Stimulated activated CD8-positive, alpha-beta memory T cell treated with anti-CD3 and anti-CD28 coated beads, Interleukin-4, amount 100 ng/mL, for 48 hours (primary cell): ENCODE measurements at places on chromosomes 4 and X.

DNA sequence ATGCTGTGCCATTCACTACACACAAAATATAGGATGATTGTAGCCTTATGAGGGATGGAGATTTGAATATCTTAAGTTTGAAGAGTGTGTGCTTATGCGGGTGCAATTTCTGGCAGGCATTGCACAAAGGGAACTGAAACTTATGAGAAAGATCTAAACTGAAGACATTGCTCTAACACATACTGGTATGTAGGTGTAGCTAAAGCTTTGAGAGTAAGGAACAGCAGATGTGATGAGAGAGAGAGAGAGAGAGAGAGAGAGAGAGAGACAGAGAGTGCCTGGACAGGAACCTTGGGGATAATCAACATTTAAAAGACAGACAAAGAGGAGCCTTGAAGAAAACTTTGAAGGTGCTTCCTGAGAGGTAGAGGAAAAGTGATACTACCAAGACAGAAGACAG lies 379.7 kb downstream of the SPRY1 start:
- DNase-seq: no peak

DNA sequence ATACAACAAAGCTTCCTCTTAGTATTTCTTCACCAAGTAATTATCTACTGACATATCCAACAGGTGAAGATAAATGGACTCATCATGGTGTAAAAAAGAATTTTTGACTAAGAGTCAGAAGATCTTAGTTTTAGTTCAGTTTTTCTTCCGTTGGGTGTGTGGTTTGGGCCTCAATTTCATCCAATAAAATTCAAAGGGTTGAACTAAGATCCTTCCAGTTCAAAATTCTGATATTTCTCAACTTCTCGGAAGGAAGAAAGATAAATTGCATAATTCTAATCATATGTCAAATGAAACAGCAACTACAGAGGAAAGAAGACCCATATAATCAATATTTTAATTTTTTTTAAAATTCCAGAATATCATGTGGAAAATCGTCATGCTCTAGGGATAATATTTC lies 192.7 kb downstream of the SPRY1 start:
- no peak for DNase-seq

GRCh38 chrX:152259150-152259549 lies 120.8 kb upstream of the MAGEA10 start:
- DNase-seq: no peak

GRCh38 chrX:39631276-39632229 lies 466.2 kb downstream of the BCOR start:
- DNase-seq: no peak

DNA sequence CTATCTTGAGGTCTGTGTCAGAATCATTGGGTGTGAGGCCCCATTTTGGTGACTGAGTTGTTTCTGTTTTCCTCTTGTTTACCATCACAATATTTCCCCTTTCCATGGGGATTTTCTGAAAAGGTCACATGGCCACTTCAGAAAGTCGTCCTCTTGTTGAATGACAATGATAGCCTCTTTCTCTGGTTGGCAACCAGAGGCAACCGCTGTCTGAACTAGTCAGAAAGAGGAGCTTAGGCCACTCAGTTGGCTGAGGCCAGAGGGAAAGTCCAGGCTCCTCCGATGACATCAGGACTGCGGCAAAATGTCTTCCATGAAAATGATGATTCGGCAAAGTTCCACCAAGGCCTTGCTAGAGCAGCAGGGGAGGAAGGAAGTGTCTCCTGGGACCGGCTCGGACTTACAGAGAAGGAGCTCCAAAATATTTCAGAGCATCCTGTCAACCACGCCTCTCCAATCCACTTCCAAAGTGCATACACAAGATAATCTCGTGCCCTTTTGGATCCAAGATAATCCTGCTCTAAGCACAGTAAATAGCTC lies 19.1 kb upstream of the RBM47 start:
- DNase-seq: no peak

GRCh38 chrX:13816643-13817627 lies at the start of gene GPM6B:
Gene GPM6B (minus strand): TSS chrX:13817093. CDS start chrX:13816904, 189 bp downstream.
- DNase-seq: no peak

GRCh38 chr4:16212138-16212782 lies 14.0 kb downstream of the TAPT1 start:
- DNase-seq: no peak

- no peak for DNase-seq
These were observed 14.3 kb downstream of the SGMS2 start for GRCh38 chr4:107838861-107839565.

DNA sequence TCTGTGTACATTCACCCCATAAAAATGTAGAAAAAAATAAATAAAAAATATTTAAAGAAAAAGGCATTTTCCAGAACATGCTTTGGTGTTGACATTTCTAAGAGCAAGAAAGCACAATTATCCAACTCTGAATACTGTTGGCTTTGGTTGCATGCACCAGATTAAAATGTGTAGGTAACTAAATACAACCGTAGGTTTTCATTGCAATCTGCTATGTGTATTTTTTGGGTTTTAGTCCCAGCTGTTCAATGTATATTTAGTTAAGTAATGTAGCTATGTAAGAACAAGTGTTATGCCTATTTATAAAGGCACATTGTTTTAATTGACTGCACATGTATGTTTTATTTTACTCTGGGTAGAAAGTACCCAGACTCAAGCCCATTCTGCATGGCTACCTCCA lies 108.1 kb upstream of the PAQR3 start:
- no peak for DNase-seq

DNA sequence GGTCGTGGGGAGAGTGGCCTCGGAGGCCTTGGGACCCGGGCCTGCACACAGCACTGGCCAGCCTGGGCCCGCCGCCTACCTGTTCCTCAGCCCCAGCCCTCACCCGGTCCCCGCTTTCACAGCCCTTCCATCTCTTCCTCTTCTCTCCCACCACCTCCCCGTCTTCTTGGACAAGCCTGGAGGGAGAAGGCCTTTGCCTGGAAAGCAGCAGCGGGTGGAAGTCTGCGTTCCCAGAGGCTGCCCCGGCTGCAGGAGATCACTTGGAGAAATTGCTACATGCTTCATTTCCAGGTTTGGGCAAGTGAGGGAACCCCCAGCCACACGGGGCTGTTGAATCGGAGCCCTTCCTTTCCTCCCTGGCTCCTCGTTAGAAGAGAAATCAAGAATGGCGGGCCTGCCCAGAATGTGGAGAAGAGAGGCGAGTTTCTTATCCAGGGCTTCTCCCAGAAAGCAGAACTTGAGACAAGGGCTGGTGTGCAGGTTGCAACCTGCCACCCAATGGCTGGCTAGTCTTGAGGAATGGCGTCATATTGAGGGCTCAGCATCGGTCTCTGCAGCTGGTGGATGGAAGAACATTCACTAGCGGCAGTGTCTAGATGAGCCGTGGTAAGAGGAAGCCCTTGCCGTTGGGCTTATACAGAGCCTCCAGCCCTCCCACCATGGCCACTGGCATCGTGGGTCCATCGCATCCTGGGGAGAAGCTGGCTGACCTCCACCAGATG lies 1.2 kb upstream of the PDZD4 start:
- no peak for DNase-seq

DNA sequence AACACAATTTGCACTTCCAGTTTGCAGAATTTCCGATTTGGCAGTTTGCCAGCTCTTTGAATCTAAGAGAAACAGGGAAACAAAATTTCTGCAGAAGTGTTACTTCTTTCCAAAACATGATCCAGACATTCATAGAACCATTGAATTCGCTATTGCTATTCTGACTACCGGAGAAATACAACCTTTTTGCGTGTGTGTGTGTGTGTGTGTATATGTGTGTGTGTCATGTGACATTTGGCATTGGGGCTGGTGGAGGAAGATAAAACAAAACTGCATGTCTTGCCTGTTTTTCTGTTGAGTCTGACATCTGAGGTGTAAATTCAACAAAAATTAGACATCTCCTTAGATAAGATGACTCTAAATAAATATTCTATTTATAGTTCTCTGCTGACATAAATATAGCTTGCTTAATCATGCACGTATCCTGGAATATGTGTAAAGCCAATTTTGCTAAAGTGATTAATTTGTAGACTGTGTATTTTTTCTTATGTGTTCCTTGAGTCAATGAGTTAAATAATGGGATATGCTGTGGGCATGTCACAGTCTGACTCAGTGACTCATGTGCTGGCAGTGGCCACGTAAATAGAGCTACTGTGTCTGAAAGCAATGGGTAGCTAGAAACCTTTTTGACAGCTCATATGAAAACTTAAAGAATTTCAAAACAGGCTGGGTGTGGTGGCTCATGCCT lies 98.9 kb downstream of the HPGD start:
- no peak for DNase-seq

DNA sequence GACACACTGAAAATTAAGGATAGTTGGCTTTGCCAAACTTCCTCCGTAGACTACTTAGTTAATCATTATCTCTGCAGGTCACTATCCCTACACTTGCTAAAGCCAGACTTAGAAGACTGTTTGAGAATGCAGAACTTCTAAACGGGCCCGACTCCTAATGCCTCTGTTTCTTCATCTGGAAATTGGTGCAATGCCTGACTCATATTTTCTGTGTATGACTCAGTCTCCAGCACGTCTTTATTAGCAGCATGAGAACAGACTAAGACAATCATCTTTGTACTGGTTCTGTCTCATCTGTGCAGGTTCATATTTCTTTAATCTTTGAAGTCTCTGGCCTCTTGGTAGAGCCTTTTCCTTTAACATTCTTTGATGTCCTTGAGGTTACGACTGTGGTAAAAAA lies 411.9 kb upstream of the ACTRT1 start:
- DNase-seq: no peak

DNA sequence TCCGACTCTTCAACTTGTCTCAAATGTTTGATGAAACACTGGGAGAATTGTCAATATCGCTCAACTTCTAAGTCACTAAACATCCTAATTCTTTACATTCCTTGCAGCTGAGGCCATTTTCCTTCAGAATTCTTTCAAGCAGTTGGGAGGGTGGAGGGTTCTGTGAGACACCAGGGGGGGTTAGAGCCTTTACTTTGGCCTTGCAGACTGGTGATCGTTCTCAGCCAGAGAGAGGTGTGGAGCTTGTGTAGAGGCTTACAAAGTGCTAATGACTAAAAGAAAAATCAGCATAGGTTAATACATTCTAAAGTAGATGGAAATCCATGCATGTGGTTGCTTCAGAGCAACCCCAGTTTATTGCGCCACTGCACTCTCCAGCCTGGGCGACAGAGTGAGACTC lies 21.3 kb upstream of the SOX3 start:
- no peak for DNase-seq

DNA sequence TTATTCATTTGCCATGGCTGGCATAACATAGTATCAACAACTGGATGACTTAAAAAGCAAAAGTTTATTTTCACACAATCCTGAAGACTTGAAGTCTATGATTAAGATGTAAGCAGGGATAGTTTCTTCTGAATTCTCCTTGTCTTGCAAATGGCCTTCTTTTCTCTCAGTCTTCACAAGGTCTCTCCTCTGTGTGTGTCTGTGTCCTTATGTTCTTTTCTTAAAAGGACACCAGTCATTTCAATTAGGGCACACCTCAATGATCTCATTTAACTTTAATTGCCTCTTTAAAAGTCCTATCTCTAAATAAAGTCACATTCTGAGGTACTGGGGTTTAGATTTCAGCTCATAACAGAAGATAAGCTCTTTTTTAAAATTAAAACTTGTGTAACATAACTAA lies 399.7 kb downstream of the PABPC4L start:
- DNase-seq: no peak

DNA sequence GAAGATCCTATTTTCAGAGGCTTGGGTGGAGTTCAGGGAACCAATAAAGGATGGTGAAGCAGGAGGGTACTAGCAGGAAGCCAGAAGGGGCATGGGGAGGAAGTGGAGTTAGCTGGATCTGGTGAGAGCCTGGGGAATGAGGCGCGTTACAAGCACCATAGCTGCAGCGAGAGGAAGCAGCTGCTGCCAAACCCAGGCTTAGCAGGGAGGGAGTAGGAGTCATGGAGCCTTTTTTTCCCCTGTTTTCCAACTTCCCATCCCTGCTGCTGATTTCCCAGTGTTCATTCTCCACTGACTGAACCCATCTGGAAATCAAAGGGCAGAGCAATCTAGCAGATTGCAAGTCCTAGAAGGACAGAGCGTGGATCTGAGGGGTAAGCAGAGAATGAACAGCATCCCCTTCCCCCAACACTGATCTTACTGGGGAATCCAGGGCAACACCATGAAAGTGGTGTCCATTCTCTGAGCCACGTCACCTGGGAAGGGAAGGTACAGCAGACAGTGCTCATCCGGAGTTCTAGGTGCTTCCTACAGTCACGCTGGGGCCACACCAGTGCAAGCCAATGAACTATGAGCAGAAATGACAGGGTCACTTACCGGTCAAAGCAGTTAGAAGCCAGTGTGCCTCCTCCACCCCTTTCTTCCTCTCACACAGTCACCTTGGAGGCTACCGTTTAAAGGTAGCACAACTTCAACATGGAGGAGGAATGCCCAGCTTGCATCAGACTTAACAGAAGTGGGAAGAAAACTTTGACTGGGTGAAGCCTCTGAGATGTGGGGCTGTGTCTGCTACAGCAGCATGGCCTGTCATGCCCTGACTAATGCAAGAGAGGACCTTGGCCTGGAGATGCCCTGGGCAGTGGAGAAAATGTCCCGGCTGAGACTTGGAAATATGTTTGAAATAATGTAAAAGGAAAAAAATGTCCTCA lies 36.7 kb downstream of the SMIM20 start:
- DNase-seq: no peak

- no peak for DNase-seq
These were observed 45.0 kb upstream of the LEF1 start for GRCh38 chr4:108213723-108214122.

GRCh38 chrX:3384327-3384726 lies 37.9 kb upstream of the MXRA5 start:
- no peak for DNase-seq

DNA sequence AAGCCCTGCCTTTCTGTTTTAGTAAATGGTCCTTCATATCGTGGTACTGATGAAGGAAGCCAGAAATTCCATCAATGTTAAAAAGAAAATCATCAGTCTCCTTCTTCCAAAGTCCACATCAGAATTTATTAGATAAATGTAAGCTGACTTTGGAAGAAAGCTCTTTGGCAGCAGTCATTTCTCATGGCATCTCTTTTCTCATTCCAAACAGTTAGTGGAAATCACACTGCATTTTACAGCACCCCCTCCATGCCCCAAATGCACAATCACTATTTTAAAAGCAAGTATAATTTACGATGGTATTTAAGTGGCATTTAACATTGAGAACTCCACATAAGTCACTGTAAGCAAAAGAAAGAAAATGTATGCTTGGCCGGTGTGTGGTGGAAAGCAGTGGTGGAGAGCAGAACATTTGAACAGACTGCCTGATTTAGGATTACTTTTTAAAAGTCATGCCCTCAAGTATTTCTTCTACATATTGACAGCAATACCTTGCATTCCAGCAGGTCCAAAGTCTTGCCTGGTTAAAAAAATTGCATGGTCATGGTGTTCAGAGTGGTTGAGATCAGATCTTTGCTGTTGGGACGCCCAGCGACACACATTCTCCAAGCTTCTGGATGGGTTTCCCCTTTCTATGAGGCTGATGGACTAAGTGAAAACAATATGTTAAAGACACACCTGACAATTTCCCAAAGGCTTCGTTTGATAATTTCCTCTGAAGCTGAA lies 248.6 kb downstream of the ADAMTS3 start:
- no peak for DNase-seq
